ENCODE measurements at places on chromosomes 12 and 14. TPM values are rescaled to one million over a fixed set of nuclear protein-coding genes. Genes with fewer than 3 reads are reported as not detected.

Gene TCL1B
- not detected for polyA plus RNA-seq

Gene ERP27
- 60.0 TPM for polyA plus RNA-seq

Gene RFLNA
- polyA plus RNA-seq = 67.8 TPM

Gene POU6F1
- 3.2 TPM for polyA plus RNA-seq

Gene TMEM120B
- 5.5 TPM for polyA plus RNA-seq

- no peak for DNase-seq
These were observed 60.1 kb upstream of the HSPB8 start for GRCh38 chr12:119118625-119119024.

GRCh38 chr12:79174626-79175025 lies 310.1 kb downstream of the SYT1 start:
- DNase-seq = peak; percentile 46

DNA sequence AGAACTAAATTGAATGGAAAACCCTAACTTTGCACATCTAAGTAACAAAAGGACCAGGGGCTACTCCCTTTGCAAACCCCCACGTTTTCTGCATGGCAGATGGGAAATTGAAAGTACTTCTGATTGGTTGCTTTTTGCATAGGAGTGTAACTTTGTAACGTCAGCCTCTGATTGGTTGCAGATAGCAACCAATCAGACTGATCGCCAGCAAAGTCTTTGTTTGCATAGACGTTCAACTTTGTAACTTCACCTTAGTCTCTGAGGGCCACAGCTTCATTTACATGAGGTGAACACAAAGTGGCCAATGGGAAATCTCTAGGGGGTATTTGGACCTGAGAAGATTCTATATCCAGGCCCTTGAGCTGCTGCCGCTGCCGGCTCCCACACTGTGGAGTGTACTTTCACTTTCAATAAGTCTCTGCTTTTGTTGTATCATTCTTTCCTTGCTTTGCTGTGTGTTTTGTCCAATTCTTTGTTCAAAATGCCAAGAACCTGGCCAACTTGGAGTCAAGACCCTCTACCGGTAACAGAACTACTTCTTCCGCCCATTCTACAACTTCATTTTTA lies 102.5 kb upstream of the PRICKLE1 start:
- DNase-seq = no peak

- no peak for DNase-seq
These were observed 338.7 kb downstream of the TRHDE start for GRCh38 chr12:72610854-72611358.

DNA sequence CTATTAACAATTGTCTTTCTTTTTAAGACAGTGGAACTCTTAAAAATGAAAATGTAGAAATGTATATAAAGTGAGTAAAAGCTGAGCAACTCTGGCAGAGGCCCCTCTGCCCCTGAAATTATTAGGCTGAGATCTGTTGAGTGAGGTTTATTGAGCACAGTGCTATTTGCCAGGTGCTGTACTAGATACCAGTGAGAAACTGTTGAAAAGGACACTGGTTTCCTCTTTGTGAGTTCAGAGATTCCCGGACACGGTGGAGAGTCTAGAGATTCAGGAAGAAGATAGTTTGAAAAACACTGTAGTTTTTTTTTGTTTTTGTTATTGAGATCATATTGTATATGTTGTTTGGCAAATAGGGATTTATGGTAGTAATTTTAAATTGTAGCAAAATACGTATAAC lies 11.2 kb downstream of the ACVR1B start:
- DNase-seq = no peak

GRCh38 chr14:68607081-68607866 lies 185.6 kb downstream of the ZFP36L1 start:
- peak; percentile 86 for DNase-seq

DNA sequence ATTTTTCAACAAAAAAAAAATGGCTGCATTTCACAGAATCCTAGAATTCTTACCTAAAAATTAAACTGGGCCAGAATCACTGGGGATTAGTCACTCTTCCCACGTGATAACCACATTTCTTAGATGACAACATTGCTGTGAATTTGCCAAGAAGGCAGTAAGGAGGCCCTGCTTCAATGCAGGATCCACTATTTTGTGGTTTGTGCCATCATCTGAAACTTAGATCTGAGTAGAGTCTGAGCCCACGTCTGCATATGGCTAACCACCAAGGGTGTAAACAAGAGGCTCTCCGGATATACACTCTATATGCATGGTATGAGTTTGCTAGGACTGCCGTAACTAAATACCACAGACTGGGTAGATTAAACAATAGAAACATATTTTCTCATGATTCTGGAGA lies 24.4 kb upstream of the TBX5 start:
- no peak for DNase-seq

- DNase-seq = no peak
These were observed 503.5 kb downstream of the LRFN5 start for GRCh38 chr14:42110167-42110566.

DNA sequence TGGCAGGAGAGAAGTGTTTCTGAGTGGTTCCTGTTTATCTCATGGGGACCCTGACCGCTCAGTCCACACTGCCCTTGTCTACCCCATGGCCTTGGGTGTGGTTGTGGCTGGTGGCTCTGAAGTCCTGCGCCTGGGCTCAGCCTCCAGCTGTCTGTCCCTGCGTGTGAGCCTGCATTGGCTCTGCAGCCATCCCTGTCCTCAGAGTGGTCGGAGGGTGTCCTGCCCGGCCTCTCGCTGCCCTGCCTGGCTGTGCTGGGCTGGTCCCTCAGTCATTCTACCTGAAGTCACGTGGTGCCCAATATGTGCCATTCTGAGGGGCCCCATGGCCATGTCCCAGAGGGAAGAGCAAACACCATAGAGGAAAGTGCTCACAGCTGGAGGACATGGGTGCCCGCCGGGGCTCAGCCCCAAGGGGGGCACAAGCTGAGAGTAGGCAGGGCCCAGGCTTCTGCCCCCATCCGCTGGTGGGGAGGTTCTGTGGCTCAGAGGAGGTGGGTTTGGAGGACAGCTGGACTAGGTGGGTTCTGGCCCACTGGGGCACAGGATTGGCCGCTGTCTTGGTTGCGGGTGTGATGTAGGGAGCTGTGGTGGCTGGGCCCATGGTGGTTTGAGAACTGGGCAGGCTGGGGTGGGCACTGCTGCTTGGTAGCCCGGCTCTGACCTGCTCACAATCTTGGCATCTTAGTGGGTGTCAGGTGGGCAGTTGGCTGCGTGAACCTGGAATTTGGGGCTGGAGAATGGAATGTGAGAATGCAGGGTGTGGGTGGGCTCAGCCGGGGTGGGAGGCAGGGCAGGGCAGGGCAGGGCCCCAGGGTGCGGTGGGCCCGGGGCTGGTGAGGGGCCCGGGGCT lies 11.6 kb downstream of the TEDC1 start:
- DNase-seq = no peak

GRCh38 chr12:6476489-6476888 lies 6.0 kb upstream of the VAMP1 start:
- no peak for DNase-seq

- peak; percentile 64 for DNase-seq
These were observed 75.0 kb upstream of the HIF1A start for GRCh38 chr14:61620130-61620946.

Measured in hepatocyte (in vitro differentiated cells).